ENCODE measurements at places on chromosomes 1 and 21.

GRCh38 chr21:43866260-43866629, 1.2 kb downstream of the AGPAT3 start:
- DNase-seq: no peak

DNA sequence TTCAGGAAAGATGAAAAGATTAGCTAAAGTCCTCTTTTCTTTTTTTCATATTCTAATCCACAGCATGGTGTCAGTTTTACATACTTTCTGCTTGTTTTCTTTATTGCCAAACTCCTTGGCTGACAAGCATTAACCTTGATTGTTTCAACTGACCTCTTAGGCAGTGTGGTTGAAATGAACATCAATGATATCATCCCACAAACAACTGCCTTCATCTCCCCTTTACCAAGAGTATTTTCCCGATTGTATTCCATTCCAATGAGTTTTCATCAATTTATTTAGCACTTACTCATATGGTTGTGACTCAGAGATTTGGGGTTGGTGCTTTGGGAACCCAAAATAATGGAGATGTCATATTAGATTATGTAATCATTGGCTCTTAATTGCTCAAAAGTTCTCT, 71.8 kb downstream of the SPAG17 start:
- DNase-seq: no peak

- DNase-seq: no peak
These were observed at the start of gene NAV1 for GRCh38 chr1:201538612-201539551. TSS of gene NAV1 (plus strand) at chr1:201539127. CDS start at chr1:201622885, 83,758 bp downstream.

DNA sequence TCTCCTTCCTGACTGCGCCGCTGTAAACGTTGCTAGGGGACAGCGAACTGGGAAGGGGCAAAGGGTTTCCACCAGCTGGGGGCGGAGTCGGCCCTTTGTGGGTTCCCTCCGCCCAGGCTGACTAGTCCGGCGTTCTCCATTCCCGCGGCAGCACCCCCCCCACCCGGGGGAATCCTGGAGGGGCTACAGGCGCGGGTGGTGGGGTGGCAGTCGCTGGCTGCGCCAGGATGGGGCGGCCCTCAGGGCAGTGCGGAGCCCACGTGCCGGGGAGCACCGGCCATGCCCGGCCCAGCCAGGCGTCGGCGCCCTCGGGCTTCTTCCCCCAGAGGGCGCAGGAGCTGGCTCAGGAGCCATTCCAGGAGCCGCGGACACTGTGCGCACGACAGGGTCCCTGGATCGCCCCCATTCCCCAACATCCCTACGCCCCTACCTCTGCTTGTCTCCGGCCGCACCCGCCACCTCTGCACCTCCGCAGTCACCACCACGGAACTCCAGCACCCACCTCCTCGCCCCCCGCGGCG, 476 bp downstream of the BATF3 start:
- DNase-seq: no peak

GRCh38 chr21:14438211-14438610, 55.3 kb upstream of the HSPA13 start:
- DNase-seq: no peak

GRCh38 chr1:211630236-211631081, 45.0 kb downstream of the NEK2 start:
- no peak for DNase-seq
